DMS79 (cell line): ENCODE measurements at places on chromosomes 16 and 17.

DNA sequence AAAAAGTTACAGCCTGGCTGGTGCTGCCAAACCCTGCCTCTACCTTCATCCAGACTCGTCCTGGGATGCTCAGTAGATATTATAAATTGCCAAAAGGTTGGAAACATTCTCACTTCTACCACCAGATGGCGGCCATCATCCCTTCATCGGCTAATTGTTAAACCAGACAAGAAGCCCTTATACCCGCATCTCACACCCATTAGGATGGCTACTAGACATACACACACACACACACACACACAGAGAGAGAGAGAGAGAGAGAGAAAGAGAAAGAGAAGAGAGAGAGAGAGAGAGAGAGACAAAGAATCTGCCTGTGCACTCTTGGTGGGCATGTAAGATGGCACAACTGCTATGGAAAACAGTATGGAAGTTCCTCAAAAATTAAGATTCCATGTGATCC lies 15.0 kb upstream of the SCIMP start:
- peak; percentile 34 for DNase-seq

DNA sequence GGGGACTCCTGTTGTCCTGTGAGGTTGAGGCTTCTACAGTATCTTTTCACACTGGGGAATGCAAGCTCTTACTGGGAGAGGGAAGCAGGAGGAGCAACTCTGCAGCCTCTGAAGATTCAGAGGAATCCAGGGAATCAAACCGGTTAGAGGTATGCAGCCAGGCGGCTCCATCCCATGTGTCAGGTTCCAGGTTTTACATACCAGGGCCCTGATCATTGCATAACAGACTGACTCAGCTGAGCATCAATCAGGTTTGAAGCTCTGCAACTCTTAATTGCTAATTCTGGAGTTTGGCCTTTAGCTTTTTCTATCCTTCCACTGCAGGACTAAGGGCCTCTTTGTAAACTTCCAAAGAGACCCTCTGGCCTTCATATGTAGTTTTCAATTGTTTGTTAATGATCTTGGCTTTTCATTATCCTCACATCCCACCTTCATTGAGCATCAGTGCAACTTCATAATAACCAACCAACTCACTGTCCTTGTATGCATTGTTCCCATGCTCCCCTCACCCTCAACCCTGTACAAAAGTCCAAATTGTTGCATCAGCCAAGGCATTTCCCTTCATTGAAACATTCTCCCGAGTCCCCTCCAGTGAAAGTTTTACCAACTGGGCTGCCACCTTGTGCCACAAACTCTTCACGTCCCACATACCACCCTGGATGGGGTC lies 59.7 kb upstream of the DHX40 start:
- DNase-seq: no peak

DNA sequence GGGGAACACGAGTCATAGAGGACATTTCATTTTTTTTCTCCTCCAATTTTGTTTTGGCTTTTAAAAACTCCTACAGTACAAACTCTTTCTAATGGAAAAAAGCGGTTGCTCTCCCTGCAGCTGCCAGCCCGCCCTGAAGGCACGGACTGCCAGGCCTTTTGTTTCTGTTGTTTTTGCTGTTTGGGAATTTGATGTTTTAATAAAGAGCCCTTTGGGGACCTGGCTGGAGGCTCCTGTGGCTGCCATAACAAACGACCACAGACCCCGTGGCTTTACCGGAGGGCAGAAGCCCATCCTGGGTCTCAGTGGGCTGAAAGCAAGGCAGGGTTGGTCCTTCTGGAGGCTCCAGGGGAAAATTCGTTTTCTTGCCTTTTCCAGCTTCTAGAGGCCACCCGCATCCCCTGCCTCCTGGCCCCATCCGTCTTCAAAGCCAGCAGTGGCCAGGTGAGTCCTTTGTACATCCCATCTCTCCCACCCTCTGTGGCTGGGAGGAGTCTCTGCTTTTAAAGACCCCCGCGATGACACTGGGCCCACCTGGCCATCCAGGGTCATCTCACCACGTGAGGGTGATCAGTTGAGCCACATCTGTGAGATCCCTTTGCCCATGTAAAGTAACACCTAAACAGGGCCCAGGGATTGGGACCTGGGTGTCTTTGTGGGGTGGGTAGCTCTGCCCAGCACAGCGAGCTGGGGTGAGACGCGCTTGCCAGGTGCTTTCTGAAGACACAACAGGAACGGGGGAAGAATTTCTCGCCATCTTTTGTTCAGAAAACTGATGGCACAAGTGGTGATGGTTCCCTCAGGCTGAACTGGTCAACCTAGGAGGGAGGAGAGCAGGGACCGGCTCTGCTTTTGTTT lies 113.9 kb downstream of the BANP start:
- DNase-seq: no peak

DNA sequence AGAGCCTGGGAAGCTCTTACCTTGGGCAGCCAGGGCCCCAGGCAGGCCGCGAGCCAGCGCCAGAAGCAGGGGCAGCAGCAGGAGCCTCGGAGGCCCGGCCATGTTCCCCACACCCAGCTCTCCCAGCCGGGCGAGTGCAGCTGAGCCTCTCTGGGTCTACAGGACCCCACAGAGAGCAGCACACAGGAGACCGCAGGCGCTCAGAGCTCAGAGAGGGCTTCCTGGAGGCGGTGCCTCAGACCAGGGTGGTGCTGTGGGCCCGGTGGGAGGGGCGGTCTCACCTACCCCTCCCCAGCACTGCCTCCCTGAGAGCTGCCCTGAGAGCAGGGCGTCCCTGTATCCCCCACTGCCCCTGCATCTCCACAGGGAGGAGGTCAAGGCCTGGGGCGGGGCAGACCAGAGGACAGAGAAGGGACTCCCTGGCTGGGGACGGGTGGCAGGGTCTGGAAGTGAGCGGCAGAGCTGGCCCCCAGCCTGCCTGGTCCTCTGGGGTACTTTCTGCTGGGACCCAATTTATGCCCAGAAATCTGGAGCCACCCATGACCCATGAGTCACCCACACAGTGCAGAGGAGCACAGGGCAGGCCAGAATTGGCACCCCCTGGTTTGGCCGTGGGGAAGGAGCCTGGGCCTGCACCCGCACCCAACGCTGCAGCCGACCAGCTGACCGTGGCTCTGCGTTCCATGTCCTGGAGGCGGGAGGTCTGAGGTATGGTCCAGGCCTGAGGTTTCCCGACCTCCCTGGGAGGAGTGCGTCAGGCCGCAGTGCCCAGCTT lies at the start of gene CD7:
TSS of gene CD7 (minus strand) at position 215 of the 775 bp plus-strand sequence. CDS start at position 102, 113 bp downstream.
- DNase-seq: no peak

GRCh38 chr16:56689171-56689570 lies 6.9 kb downstream of the MT1X start:
- DNase-seq: no peak

DNA sequence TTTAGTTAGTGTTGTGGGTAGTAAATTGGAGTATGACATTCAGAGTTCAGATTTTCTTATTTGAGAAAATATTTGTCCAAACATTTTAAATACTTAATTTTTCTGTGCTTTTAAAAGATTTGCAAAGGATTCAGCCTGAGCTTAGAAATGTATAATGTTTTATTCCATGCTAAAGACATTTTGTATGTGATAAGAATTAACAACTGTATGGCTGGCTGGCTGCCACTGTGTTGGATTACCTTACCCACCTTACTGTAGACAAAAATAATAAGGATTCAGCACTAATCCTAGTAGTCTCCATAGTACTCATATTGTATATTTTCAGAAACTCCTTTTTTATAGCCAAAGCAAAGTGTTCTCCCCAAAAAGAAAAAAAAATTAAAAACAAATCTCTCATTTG lies 74.8 kb downstream of the TANC2 start:
- no peak for DNase-seq

GRCh38 chr16:78134944-78135619 lies 35.6 kb downstream of the WWOX start:
- peak; percentile 4 for DNase-seq

DNA sequence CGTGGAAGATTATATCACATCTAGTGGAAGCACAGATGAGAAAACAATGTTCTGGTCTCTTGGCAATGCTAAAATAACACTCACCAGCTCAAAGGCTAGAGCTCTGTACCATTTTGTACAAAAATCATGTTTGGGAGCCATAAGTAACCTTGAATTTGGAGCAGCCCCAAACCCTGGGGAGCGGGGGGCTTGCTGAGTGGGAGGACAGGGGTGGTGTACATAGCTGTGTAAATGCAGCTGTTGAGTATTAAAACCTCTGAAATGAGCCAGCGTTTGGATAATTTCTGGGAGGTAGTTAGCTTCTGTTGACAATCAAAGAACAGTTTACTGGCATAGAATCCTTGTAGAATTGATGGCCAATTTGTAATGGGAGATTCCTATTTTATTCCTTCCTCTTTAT lies 4.3 kb downstream of the MYH8 start:
- DNase-seq: no peak

- no peak for DNase-seq
Observed at GRCh38 chr16:87006789-87007745, 310.1 kb downstream of the C16orf95 start.

- DNase-seq: no peak
Observed at GRCh38 chr17:73987395-73987794, 216.1 kb upstream of the RPL38 start.

GRCh38 chr16:2971985-2972784 lies 3.0 kb downstream of the PAQR4 start:
- DNase-seq: no peak

GRCh38 chr16:89618109-89618998 lies 4.9 kb downstream of the DPEP1 start:
- peak; percentile 47 for DNase-seq

- no peak for DNase-seq
Observed at GRCh38 chr16:53043986-53044601, 8.6 kb downstream of the CHD9NB start.
